ENCODE measurements at places on chromosomes 5 and 9. TPM values are rescaled to one million over a fixed set of nuclear protein-coding genes. Genes with fewer than 3 reads are reported as not detected.

KCNT1 gene
- not detected for total RNA-seq

GALNT10 gene
- total RNA-seq: 31.3 TPM

SHOC1 gene
- total RNA-seq: 0.07 TPM

RLN1 gene
- not detected for total RNA-seq

PLCXD3 gene
- total RNA-seq: not detected

SQSTM1 gene
- total RNA-seq: 558 TPM

SLC6A7 gene
- not detected for total RNA-seq

GHR gene
- total RNA-seq: 3.6 TPM

ST6GALNAC6 gene
- 29.5 TPM for total RNA-seq
